ENCODE measurements at places on chromosomes 13 and 19. TPM values are rescaled to one million over a fixed set of nuclear protein-coding genes. Genes with fewer than 3 reads are reported as not detected.

- peak; percentile 75 for DNase-seq
These were observed 19.7 kb downstream of the CEACAM16 start for GRCh38 chr19:44718441-44719261.

DNA sequence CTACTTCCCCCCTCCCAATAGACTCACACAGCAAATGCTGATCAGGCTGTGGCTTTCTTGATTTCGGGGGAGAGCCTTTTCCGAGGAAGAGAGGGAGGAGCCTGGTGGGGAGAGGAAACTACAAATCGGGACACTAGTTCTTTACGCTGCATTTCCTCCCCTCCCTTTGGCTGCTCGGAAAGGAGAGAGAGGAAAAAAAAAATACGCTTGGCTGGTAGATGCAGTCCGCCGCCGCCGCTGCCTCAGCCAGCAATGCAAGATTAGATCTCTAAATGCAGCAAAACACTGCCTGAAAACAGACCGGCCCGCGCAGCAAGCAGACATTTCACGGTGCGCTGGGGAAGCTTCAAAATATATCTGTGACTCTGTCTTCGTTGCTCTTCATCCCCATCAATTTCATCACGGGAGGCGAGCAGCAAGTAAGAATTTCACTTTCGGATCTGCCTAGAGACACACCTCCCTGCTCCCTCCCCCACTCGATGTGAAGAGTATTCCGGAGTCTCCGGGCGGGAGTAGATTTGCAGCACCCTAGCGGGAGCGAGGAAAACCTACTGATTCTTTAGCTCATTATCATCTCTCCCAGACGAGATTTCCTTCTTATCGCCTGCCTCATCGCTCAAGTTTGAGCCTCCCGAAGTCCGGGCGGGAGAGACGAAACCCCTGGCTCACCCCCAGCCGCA is at the start of gene PCDH17:
Gene PCDH17, plus strand, starts transcription at position 149 of the 680 bp plus-strand sequence. CDS start 803 bp downstream, outside the sequence.
- no peak for DNase-seq

DNA sequence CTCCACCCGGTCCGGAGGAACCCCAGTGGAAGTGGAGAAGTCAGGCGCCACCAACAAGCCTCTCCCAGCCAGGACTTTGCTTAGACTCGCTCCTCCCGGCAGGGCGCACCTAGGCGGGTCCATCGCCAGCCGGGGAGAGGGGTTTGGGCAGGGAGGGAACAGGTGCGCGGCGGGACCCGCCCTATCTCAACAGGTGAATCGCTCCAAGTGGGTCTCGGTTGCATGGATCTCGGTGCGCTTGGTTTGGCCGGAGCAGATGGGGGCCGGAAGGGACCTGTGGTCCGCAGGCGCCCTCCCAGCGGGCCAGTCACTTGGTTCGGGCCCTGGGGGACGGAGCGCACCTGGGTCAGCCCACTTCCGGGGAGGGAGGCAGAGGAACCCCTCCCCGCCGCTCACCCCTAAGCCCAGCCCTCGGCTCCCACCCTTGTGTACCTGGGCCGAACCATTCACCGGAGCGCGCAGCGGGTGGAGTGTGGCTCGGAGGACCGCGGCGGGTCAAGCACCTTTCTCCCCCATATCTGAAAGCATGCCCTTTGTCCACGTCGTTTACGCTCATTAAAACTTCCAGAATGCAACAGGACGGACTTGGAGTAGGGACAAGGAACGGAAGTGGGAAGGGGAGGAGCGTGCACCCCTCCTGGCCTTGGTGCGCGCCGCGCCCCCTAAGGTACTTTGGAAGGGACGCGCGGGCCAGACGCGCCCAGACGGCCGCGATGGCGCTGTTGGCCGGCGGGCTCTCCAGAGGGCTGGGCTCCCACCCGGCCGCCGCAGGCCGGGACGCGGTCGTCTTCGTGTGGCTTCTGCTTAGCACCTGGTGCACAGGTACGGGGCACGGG is at the start of gene LSR:
Gene LSR, plus strand, starts transcription at position 693 of the 836 bp plus-strand sequence. Its CDS starts 21 bp downstream, at position 714.
- DNase-seq = no peak

GRCh38 chr13:99960663-99961311 is 10.8 kb downstream of the ZIC5 start:
- DNase-seq = no peak

GRCh38 chr13:106349080-106349931 is 186.2 kb downstream of the EFNB2 start:
- DNase-seq = peak; percentile 65

- no peak for DNase-seq
These were observed 11.3 kb upstream of the SHKBP1 start for GRCh38 chr19:40565355-40565754.

DNA sequence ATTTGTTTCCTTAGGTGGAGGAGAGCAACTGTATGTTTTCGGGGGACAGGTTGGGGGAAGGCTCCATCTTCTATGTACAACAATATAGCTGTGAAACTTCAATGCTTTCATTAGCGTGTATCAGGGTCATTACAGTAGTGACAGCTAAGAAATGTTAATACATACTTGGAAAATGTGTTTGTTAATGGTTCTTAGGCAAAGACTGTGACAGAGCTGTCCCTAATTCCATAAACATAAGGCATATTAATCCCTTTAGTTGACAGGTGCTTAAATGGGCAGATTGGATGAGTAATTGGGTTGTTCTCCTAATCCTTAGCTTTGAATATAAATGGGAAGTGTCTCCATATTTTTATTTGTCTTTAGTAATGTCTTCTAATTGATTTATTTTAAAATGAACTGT is 313.7 kb downstream of the HS6ST3 start:
- no peak for DNase-seq

GRCh38 chr13:43339145-43339804 is 315.9 kb downstream of the DNAJC15 start:
- DNase-seq = no peak

- no peak for DNase-seq
These were observed 10.8 kb downstream of the RSPH6A start for GRCh38 chr19:45804140-45804958.

CCL25 gene
- not detected for total RNA-seq

OR7C1 gene
- total RNA-seq = not detected

GJB6 gene
- total RNA-seq = not detected

GRK1 gene
- total RNA-seq = not detected

ZNF841 gene
- total RNA-seq = 8.6 TPM

SIGLEC5 gene
- not detected for total RNA-seq

PSG6 gene
- not detected for total RNA-seq

FLT3LG gene
- total RNA-seq = 6.2 TPM
